NCI-H1105 treated with DMSO at 0.1 percent for 48 hours (cell line): ENCODE measurements at places on chromosomes 5 and 9.
A peak's percentile ranks its signal among the peaks of the same experiment; 100 is the strongest.

GRCh38 chr5:135124128-135124527 is 90.1 kb upstream of the PITX1 start:
- no peak for DNase-seq

- DNase-seq, result no peak
Observed at GRCh38 chr5:167631191-167631590, 660.3 kb upstream of the WWC1 start.

- DNase-seq, result peak; percentile 69
Observed at GRCh38 chr5:74895906-74896305, 29.7 kb upstream of the FAM169A start.

DNA sequence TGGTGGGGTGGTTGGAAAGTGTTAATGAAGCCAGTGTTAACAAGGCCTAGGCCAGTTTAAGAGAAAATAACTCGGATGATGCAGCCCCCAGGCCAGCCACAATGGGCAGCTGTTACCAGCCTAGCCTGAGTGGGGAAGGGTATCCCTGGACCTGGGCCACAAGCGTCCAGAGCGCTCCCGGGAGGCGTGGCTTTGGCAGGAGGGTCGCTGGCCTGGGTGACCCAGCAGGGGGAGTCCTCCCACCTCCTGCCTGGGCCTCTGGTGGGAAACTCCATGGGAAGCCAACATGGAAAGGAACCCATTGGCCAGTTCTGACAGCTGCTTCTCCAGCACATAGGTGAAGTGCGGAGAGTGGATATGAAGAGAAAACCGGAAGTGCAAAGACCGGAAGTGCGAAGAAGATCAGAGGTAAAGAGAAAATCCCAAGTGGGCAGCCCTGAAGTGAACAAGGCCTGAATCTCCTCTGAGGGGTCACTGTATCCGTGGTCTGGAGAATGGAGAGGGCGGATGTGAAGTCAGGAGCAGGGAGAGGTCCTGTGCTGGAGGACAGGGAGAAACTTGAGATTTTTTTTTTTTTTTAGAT is 79.0 kb downstream of the ADCY2 start:
- no peak for DNase-seq

- DNase-seq, result peak; percentile 56
Observed at GRCh38 chr9:4994166-4994890, 9.3 kb downstream of the JAK2 start.

- DNase-seq, result no peak
Observed at GRCh38 chr9:89225587-89225986, 47.0 kb upstream of the SHC3 start.
